A549 (cell line): ENCODE measurements at places on chromosomes 7 and 10.
A peak's percentile ranks its signal among the peaks of the same experiment; 100 is the strongest.

- DNase-seq = no peak
These were observed 168.1 kb downstream of the ARID5B start for GRCh38 chr10:62069452-62070178.

GRCh38 chr10:36494371-36494770 is 631.0 kb upstream of the ANKRD30A start:
- peak; percentile 9 for DNase-seq

GRCh38 chr10:110510730-110511129 is 13.0 kb downstream of the DUSP5 start:
- DNase-seq = no peak

DNA sequence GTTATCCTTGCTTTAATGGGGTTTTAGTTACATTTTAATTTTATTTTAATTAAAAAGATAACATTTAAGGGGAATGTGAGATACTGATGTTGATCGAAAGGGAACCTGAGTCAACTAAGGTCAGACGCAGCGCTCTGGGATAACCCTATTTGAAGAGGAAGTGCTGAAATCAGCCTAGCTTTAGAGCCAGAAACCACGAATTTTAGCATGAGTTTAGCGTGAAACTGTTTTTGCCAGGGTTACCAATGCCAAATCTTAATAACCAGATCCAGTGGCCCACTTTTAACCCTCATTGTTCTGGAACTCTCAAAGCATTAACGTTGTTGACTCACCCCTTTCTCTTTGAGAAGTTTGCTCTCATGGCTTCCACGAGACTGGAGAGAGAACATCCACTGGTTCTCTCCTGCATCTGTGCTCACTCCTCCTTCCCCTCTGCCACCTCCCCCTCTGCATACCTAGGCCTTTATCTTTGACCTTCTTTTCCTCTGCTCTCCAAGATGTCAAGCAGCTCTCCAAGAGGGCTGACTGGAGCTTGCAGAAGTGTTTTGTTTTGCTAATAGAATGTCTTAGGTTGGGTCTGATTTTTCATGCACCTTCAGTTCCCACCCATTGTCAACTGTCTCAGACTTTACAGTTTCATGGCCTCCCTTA is 198.3 kb upstream of the CELF2 start:
- DNase-seq = no peak

DNA sequence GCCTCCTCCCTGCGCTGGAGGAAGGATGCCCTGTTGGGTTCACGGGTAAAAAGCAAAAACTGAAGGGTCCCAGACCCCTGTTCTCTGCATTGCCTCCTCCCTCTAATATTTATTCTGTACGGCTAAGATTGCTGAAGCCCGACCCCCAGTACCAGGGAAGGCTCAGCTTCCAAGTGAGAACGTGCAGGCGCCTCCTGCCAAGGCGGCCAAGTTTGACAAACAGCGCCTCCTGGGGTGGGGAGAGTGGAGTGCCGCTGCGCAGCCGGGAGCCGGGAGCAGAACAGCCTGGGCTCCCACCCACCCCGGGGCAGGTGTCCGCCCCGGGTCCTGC is 4.7 kb upstream of the EBF3 start:
- DNase-seq = peak; percentile 58

GRCh38 chr10:124328477-124329220 is 90.1 kb downstream of the OAT start:
- DNase-seq = no peak

DNA sequence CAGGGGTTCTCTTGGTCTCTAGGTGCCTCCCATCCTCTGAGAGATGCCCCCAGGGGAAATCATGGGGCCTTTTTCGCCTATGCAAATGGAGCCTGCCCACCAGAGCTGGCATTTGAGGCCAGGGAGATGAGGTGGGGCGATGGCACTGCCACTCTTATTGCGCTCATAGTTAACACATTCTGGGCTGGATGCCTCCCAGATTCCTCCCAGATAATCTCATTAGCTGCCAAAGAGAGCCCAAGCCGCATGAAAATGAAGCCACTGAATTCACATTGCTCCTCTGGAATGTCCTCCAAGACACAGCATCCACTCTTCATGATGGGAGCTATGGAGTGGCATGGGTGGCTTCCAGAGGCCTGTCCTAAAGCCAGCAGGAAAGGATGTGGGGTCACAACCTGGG is 61.0 kb downstream of the GOLGA7B start:
- DNase-seq = no peak

- no peak for DNase-seq
These were observed 210.1 kb downstream of the CACNB2 start for GRCh38 chr10:18350340-18350739.

- no peak for DNase-seq
These were observed 590.4 kb downstream of the PHTF2 start for GRCh38 chr7:78389022-78389421.

DNA sequence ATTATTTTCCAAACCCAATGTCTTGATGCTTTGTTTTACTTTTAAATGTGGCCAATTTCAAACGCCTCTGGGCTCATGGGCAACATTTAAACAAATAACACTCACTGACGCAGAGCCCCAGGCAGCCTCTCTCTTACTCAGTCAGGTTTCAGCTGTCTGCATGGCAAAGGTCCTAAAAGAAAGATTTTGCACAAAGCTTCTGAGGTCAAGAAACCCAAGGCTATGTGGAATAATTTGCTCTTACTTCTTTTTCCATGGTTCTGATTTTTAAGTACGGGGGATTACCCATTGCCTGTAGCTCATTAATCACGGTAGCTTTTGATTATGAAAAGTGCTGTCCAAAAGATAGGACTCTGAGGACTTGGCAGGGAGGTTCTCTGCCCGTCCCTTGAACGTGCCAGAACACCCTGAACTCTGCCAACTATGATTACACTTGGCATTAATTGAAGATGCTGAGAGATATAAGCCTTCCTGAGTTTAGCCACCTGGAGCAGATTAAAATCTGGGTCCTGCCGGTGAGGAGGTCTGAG is 14.1 kb upstream of the MSRB2 start:
- DNase-seq = no peak

DNA sequence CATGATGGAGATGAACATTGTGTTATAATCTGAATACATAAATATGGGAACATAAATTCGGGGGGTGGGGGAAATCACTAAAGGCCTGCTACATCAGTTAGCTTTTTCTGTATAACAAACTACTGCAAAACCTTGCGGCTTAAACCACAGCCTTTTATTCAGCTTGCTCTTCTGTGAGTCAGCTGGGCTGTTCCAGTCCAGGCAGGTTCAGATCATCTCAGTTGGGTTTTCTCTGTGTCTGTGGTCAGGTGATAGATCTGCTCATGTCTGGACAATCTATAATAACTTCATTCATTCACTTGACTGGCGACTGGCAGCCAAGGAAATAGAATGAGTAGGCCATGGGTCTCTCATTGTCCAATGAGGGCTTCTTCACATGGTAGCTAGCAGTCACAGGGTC is 23.5 kb downstream of the HTR7 start:
- no peak for DNase-seq

- no peak for DNase-seq
These were observed 311.0 kb downstream of the ANKRD30A start for GRCh38 chr10:37436357-37436756.

DNA sequence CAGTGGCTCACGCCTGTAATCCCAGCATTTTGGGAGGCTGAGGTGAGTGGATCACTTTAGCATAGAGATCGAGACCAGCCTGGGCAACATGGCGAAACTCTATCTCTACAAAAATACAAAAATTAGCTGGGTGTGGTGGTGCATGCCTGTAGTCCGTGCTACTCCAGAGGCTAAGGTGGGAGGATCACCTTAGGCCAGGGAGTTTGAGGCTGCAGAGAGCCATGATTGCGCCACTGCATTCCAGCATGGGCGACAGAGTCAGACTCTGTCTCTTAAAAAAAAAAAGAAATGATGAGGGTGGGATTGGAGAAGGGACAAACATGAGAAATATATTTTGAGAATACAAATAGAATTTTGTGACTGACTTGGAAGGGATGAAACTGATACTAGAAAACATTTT is 76.9 kb downstream of the SHOC2 start:
- DNase-seq = no peak

DNA sequence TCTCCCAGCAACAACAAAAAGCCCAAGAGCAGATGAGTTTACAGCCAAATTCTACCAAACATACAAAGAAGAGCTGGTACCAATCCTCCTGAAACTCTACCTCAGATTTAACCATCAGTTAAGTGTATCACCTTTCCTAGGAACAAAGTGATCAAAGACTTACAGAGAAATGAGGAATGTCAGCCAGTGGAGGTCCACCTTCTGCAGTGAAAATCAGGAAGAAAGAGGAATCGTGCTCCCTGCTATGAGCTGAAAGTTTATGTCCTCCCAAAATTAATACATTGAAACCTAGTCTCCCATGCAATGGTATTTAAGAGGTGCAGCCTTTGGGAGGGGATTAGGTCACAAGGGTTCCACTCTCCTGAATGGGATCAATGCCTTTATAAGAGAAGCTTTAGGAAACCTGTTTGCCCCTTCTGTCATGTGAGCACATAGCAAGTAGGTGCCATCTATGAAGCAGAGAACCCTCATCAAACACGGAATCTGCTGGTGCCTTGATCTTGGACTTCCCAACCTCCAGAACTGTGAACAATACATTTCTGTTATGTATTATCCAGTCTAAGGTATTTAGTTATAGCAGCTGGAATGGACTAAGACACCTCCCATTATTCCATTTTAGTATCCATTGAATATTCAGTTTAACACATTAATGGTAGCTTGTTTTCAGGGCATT is 139.0 kb upstream of the FZD8 start:
- DNase-seq = no peak

GRCh38 chr10:24916365-24916764 is 36.0 kb downstream of the PRTFDC1 start:
- no peak for DNase-seq

DNA sequence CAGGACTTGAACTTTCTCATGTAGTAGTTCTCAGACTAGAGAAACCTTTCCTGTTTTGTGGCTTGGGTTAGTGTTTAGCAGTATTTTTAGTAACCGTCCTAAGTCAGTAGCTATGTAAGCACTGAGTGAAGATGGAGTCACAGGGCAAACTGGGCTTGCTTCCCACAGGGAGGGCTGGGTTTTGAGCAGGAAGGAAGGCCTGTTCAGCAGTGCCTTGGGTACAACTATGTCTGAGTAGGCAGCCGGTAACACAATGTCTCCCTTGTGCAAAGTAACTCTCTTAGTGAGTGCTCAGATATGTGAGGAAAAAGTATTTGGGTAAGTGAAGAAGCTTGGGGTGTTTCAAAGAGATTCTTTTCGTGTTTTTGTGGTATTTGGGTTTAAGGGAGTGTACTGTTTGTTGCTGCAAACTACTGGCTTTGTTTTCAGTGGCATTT is 96.4 kb downstream of the CCSER2 start:
- peak; percentile 71 for DNase-seq

DNA sequence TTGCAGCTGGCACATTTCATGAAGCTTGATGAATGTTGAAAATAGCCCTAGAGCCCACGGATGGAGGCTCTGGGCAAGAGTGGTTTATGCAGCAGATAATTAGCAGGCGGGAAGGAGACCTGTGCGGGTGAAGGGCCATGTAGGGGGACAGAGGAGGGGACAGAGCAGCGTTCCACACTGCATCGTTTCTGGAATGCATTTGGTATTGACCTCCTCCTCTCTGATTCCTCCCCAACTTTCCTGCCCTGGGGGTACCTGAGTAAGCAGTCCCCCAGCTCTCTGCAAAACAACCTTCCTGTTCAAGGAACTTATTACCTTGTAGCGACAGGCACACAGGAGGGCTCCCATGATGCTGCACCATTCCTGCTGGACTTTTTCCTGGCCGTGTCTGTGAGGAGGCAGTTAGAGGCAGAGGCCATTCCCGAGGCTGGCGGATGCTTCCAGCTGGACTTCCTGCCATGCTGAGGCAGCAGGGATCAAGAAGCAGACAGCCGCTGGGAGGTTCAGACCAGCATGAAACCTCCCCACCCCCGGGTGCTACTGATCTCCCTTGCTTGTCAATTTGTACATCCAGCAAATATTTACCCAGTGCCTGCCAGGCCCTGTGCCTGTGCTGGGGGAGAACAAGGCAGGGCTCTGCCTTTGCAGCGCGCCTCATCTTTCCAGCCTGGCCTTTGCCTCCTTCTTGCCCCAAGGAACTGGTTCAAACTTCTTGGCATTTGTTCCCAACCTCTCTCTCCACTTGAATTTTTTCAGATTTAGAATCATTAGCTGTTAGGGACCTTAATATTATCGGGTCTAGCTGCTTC is 28.7 kb downstream of the SLC29A3 start:
- DNase-seq = no peak

GRCh38 chr10:66822801-66823200 is 103.0 kb upstream of the LRRTM3 start:
- no peak for DNase-seq

- peak; percentile 6 for DNase-seq
These were observed 84.9 kb upstream of the TCERG1L start for GRCh38 chr10:131396121-131397050.

- DNase-seq = no peak
These were observed 227.4 kb downstream of the CELF2 start for GRCh38 chr10:11245095-11245479.

- DNase-seq = peak; percentile 35
These were observed 110.8 kb upstream of the PTN start for GRCh38 chr7:137454246-137454724.

- DNase-seq = peak; percentile 1
These were observed 547.8 kb downstream of the SORCS3 start for GRCh38 chr10:105188737-105189462.
